GM12865 (cell line): ENCODE measurements at places on chromosomes 1 and 21.

DNA sequence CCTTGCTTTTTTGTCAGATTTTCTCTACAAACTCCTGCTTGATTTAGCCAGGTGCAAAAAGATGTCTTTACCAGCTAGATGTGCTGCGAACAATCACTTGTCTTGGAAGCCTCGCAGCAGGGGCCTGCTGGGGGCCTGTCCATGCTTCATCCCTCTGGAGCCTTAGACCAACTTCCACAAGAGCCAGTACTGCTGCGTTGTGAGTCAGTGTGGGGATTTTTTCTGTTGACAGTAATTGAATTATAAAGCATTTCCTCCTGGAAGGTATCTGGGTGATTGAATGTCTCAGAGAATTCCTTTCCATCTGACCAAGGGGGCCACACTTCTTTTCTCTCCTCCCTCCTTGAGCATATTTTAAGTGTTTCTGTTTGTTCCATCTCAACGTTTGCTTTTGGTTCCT is 40.4 kb upstream of the LDLRAP1 start:
- no peak for DNase-seq

DNA sequence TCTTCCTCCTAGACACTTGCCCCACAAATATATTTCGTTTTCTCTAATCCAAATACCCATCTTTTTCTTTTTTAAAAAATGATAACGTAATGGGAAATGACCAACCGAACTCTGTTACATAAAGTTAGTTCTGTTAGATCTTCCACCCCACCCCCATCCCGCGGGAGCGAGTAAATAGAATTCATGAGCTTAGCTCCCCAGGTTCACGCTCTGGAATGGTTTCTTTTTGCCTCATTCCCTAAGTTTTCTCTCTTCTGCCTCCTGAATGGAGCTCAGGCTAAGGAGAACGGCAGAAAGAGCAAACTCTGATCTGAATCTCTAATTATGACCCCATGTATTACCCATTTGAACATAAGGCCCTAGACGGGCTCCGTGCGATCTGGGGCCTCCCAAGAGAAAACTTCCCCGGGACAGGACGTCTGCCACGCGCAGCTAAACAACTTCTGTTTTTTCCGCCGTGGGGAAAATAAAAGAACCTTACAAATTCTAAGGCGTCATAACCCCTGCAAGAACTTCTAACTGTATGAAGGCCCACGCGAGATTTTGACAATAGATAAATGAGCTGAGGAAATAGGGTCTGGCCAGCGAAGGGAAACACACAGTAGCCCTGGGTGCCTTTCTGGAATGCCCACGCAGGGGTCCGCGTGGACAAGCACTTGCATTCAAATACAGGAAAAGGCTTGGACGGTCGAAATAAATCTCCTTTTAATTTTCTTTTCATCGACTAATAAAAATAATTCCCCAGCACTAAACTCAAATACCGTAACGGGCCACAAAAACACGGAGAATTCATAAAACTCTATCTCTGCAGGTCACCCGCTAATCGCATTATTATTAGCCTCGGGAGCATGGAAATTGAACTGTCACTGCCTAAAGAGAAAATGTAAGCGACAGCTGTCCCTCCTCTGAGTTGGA is 2.2 kb downstream of the TBX15 start:
- DNase-seq = no peak

GRCh38 chr1:11373895-11374747 is 101.1 kb downstream of the UBIAD1 start:
- DNase-seq = peak; percentile 18

- no peak for DNase-seq
These were observed 2.1 kb downstream of the LHX8 start for GRCh38 chr1:75136195-75136815.

- peak; percentile 84 for DNase-seq
These were observed 418.6 kb downstream of the MRPL39 start for GRCh38 chr21:25188677-25189079.

GRCh38 chr1:225809842-225810578 is at the start of gene EPHX1:
EPHX1 (plus strand) TSS chr1:225810124; CDS start chr1:225828730, 18,606 bp downstream.
- peak; percentile 81 for DNase-seq

DNA sequence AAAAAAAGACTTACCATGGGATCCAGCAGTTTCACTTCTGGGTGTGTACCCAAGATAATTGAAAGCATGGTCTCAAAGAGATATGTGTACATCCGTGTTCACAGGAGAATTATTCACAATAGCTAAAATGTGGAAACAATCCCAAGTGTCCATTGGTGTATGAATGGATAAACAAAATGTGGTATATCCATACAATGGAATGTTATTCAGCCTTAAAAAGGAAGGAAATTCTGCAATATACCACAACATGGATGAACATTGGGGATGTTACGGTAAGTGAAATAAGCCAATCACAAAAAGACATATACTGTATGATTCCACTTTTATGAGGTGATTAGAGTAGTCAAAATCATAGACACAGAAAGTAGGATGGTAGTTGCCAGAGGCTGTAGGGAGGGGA is 7.0 kb upstream of the TUT4 start:
- no peak for DNase-seq

DNA sequence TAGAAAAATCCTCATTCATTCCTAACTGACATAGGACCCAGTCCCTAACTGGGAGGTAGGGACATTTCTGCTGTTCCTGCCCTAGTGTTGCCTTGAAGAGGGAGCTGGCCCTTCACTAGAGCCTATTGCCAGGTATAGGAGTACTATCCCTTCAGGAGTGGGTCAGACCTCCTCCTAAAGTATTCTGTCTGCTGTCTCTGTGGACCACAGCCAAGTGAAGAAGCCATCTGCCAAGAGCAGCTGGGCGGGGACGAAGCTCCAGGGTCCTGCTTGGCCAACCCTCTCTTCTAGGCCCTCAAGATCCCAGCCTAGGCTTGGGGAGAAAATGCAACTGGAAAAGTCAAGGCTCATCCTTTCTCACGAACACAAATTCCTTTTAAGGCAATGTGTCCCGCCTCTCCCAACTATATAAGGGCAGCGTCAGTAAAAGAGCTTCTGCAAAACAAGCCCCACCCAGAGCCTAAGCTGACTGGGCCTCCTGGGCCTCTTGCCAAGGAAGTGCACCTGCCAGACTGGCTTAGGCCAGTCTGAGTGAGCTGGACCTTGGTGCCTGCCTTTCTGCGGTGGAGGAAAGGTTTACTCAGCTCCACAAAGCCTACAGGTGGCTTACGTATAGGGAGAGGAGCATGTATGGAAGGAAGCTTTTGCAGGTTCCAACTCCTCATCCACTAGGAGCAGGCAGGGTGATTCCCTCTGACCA is 638 bp upstream of the TUFT1 start:
- peak; percentile 76 for DNase-seq

DNA sequence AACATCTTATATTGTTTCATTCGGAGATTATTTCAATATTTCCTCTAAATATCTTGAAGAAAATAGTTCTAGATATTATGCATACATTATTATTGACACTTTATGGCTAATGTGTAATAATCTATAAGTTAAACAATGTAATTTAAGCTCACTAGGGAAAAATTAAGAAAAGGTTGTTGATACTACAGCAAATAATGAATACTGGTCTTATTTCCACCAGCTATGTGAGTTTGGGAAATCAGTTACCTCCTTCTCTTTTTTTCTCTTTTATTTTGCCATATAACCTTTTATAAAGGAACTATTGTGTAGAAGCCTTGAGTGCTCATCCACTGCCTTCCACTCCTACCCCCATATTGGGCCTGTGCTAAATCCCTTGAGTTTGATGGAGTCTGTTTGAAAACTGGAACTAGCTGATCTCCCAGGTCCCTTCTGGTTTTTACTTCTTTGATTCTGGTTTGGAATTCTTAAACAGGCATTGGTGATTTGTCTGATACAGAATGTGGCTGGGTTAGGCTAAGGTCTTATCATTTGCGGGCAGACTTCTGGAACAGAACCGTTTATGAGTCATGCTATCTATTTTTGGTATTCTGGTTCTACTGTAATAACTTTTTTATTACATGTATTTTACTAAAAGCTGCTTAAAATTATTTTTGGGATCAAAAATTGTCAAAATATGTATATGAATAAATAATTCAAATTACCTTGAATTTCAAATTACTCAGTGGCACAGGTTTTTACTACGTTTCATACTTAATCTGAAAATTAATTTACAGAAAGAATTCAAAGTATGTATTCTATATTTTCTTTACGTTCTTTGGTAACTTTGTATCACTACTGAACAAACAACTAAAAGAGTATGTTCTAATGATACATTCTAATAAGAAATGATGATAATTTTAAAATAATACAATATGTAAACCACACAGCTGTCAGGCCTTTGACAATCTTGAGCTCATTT is 5.0 kb upstream of the CDC14A start:
- no peak for DNase-seq

DNA sequence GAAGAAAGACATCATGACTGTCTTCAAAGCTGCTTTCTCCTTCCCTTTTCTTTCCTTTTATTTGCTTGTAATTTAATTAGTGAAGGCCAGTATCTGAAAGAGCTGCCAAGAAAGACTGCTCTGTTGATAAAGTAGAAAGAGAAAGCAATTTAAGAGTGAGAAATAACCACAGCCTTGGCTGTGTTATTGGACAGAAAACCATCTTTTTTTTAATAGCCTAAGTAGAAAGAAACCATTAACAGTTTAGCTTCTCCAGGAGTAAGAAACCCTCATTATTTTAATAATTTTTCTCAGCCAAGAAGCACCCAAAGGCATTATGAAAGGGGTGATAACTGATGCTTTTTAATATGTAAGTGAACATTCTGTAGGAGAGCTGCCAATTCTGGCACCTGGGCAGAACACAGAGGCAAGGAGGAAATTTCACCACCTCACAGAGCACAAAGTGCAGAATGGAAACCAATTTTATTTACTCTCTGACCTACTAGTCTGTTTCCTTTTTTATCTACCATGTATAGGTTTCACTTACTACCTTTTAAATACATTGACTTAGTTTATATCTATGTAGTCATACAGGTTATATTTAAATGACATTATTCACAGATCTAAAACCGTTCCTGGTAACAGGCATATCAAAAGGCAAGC is 703.2 kb downstream of the MRPL39 start:
- DNase-seq = peak; percentile 8

DNA sequence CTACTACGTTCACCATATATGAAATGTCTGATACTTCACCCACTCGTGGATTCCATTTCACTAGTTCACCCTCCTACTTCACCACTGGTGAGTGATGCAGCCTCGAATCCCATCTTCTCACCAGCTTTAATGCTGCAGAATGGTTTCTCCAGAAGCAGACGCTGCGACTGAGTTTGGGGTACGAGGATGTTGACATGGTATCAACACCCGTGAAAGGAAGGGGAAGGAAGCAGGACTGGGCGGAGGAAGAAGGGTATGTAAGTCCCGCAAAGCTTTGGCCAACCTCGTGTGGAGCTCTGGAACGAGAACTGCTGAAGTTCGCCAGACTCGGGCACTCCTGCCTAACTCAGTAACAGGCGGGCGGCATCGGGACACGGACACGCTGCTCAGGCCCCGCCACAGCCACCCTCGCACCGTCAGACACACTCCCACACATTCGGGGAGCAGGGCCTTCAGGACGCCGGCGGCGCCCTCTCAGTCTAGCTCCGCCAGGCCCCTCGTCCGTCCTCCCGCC is 833 bp upstream of the DIP2A start:
- peak; percentile 69 for DNase-seq

DNA sequence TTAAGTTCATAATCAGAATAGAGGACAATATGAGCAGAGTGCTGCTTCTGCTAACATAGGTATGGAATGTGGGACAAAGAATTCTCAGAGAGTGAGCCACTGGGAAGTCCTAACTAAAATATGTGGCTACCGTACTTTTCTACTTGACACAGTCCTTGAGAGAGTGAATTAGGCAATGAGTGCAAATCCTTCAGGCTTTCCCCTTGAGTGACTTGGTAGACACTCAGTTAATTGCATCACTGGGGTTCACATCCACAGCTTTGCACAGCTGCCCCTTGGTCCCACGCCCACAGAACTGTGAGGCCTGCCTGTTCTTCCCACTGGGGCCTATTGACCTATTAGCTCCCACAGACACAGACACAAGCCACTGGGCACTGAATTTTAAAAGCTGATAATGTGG is 40.5 kb upstream of the PAXBP1 start:
- DNase-seq = no peak

- no peak for DNase-seq
These were observed 1458.1 kb upstream of the B3GALT2 start for GRCh38 chr1:194644528-194644927.

DNA sequence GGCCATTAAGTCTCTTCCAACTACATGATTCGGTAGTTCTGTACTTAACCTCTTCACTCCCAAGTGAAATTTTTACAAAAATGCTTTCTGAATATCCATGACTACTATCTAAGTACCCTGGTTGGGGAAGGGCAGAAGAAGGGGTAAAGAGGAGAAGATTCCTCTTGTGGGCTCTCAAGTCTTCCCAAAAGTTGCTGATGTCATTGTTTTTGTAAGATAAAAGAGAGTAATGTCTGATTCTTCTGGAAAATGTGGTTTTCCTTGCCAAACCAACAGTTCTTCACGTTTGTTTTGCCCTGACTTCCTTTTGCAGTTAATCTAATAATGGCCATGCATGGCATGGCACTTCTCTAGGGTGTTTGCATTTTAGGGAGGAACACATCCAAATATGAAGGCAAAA is 34.7 kb upstream of the AK4 start:
- no peak for DNase-seq

DNA sequence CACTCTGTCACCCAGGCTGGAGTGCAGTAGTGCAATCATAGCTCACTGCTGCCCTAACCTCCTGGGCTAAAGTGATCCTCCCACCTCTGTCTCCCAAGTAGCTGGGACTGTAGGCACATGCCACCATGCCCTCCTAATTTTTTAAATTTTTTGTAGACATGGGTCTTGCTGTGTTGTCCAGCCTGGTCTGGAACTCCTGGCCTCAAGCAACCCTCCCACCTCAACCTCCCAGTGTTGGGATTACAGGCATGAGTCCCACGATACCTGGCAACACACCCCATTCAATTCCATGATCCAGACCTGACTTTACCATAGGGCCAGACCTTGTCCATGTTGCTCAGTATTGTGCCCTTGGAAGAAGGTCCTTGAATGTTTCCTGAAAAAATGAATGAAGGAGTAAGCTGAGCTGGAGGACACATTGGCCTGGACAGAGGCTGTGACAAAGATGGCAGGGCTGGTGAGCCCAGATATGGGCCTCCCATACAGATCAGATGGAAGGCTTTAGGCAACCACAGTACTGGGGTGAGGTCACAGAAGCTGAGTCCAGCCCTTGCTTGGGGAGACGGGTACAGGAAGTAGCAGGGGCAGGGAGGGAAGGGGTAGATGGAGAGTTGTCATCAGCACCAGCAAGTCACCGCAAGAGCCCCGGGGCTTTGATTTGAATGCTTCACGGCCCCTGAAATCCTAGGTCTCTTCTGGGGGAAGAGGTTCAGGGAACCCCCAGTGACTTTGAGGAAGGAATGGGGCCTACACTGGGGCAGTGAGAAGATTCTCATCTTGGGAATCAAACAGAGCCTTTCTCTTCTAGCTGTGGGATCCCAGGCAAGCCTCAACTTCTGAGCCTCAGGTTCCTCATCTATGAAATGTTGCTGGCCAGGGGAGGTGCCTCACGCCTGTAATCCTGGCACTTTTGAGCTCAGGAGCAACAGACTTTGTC is 40.1 kb upstream of the DMBX1 start:
- no peak for DNase-seq

- no peak for DNase-seq
These were observed 145.4 kb upstream of the C1orf174 start for GRCh38 chr1:4045397-4046010.
